ENCODE measurements at places on chromosomes 12 and 14. TPM values are rescaled to one million over a fixed set of nuclear protein-coding genes. Genes with fewer than 3 reads are reported as not detected.
A peak's percentile ranks its signal among the peaks of the same experiment; 100 is the strongest.

- DNase-seq: no peak
Observed at GRCh38 chr12:16358878-16359277, 11.4 kb downstream of the MGST1 start.

- no peak for DNase-seq
Observed at GRCh38 chr14:71166180-71166837, 259.1 kb downstream of the PCNX1 start.

DNA sequence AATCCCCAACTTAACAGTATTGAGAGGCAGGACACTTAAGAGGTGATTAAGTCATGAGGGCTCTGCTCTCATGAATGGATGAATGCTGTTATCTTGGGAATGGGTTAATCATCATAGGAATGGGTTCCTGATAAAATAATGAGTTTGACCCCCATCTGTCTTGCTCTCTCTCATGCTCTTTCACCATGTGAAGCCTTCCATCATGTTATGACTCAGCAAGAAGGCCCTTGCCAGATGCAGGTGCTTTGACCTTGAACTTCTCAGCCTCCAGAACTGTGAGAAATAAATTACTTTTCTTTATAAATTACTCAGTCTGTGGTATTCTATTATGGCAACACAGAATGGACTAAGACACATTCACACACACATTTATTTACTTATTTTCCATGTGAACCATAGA, 89.0 kb upstream of the PPM1H start:
- no peak for DNase-seq

GRCh38 chr12:122855928-122856831, 20.9 kb downstream of the HIP1R start:
- DNase-seq: no peak

- DNase-seq: no peak
Observed at GRCh38 chr14:86450085-86450484, 920.1 kb downstream of the FLRT2 start.

DNA sequence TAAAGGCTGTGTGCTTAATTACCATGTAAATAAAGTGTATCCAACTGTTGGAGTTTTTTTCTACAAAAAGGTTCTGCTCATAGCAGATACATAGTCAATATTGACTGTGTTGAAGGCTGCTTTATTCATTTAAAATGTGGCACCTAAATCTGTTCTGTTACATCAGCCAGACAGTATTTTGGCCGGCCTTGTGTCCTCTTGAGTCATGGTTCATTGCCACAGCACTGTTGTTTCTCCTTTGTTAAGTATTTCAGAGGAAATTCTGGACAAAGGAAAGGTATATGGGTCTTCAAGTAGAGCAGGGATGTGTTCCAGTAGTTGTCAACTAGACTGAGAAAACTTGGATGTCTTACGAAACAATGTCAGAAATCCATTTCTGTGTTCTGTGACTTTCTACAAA, 95.5 kb downstream of the SLC38A6 start:
- no peak for DNase-seq

- DNase-seq: no peak
Observed at GRCh38 chr12:78040111-78040510, 209.4 kb downstream of the NAV3 start.

- DNase-seq: no peak
Observed at GRCh38 chr12:42504049-42504448, 85.5 kb downstream of the PRICKLE1 start.

DNA sequence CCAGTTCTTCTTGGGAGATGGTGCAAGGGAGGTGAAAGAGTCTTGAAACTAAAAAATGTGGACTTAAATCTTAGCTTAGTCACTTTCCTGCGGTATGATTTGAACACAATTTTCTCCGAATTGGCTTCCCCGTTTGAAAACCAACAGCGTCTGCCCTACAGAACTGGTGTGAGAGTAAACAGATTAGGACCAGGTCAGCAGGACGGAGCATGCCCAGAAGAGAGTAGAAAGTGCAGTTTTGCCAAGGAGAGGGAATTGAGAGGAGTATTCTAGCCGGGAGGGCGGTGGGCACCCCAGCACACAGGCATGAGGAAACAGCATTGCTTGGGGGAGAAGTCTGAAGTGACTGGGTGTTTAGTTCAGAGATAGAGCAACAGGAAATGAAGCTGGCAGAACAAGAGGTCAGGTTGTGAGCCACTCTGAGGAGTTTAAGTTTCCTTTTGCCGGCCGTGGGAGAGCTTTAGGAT, 927.1 kb downstream of the VRK1 start:
- DNase-seq: no peak

DNA sequence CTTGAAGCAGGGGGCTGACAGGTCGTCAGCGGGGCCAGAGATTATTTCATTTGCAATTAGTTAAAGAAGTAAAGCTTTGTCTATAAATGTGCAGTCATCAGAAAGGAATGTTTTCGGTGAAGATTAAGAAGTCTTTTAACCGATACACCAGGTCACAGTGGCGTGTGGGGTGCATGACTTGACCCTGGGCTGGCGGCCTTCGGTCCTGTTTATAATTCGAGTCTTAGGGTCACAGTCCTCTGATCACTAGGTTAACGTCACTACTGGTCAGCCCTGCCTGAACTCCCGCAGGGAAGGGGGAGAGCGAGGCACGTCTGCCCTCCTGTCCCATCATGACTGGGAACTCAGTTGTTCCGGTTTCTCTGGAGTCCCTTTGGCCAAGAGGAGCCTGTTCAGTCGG, 5.0 kb upstream of the C14orf180 start:
- no peak for DNase-seq

GRCh38 chr12:38124247-38125012, 192.1 kb upstream of the ALG10B start:
- no peak for DNase-seq

GRCh38 chr14:104107611-104108569, 22.4 kb downstream of the ASPG start:
- peak; percentile 44 for DNase-seq

The RPGRIP1 gene
- total RNA-seq: 0.23 TPM

The GALNT6 gene
- 1.7 TPM for total RNA-seq

DNA sequence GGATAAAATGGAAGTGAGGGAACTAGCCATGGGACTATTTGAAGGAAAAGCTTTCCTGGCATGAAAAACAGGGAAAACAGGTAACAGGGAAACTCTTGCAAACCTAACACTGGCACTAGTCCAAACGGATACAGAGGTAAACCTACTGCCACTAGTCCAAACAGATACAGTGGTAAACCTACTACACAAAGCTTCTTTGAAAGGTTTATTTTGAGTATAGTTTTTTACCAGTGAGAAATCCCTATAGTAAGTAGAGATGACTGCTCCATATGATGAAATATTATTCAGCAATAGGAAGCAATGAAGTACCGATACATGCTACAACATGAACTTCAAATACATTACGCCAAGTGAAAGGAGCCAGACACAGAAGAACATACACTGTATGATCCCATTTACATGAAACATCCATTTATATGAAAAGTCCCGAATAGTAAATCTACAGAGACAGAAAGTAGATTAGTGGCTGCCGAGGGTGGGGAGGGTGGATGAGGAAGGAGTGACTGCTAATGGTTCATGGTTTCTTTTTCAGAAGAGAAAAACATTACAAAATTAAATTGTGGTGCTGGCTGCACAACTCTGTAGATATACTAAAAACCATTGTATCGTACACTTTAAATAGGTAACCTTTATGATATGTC, 25.5 kb downstream of the SPTLC2 start:
- DNase-seq: no peak

GRCh38 chr12:70933133-70933532, 12.6 kb upstream of the PTPRR start:
- no peak for DNase-seq

- DNase-seq: peak; percentile 36
Observed at GRCh38 chr14:99725774-99726537, 41.9 kb downstream of the CYP46A1 start.

The SMCO2 gene
- not detected for total RNA-seq

GRCh38 chr12:63037746-63038712, 103.1 kb upstream of the PPM1H start:
- no peak for DNase-seq

The CLEC14A gene
- total RNA-seq: 5.7 TPM

GRCh38 chr12:32650508-32650907, 28.6 kb upstream of the DNM1L start:
- DNase-seq: no peak

The CLMN gene
- total RNA-seq: 67.7 TPM
